NB4 (cell line): ENCODE measurements at places on chromosomes 13 and 19.
A peak's percentile ranks its signal among the peaks of the same experiment; 100 is the strongest.

DNA sequence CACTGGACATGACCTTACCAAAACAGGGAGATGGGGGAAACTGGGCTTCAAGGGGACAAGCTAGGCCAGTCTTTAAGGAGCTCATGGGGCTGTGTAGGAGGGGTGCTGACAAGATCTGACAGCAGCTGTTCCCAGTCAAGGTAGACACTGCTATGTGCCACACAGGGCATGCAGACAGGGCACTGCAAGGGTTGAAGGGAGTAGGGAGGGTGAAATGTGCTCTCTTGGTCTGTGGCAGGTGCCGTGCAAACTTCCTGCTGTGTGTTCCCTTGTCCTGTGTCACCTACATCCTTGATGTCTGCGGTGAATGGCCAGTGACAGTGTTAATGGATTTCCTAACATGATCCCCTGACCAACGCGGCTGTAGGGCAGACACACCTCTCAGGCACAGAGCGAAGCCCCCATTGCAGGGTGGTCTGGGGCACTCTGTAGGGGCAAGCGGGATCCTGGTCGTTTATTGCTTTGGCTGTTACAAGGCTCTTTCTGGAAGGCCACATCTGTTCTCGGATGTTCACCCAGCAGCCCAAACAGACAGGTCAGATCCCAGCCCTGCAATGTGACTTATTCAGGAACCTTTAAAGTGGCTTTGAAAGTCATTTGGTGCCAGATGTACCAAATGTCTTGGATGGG lies 199.5 kb upstream of the ZNF536 start:
- DNase-seq: no peak

GRCh38 chr13:72170571-72170970 lies 303.6 kb upstream of the DACH1 start:
- DNase-seq: no peak

GRCh38 chr19:11657307-11657706 lies 60.0 kb downstream of the ZNF627 start:
- no peak for DNase-seq

DNA sequence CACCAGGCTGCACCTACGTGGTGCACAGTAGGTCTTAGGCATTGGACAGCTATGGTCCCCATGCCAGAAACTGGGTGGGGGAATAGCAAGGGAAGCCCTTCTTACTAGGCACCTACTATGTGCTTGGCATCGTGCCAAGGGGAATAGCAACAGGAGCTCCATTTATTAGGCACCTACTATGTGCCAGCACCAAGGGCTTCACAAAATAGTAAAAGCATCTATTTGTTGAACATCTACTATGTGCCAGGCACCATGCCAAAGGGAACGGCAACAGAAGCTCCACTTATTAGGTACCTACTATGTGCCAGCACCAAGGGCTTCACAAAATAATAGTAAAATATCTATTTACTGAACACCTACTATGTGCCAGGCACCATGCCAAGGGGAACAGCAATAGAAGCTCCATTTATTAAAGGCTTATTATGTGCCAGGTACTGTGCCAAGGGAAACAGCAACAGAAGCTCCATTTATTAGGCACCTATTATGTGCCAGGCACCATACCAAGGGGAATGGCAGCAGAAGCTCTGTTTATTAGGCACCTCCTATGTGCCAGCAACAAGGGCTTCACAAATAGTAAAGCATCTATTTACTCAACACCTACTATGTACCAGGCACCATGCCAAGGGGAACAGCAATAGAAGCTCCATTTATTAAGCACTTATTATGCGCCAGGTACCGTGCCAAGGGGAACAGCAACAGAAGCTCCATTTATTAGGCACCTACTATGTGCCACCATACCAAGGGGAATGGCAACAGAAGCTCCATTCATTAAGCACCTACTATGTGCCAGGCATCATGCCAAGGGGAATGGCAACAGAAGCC lies 108.5 kb downstream of the PTPRS start:
- DNase-seq: no peak

GRCh38 chr13:59413126-59413525 lies 750.6 kb downstream of the DIAPH3 start:
- DNase-seq: peak; percentile 44

DNA sequence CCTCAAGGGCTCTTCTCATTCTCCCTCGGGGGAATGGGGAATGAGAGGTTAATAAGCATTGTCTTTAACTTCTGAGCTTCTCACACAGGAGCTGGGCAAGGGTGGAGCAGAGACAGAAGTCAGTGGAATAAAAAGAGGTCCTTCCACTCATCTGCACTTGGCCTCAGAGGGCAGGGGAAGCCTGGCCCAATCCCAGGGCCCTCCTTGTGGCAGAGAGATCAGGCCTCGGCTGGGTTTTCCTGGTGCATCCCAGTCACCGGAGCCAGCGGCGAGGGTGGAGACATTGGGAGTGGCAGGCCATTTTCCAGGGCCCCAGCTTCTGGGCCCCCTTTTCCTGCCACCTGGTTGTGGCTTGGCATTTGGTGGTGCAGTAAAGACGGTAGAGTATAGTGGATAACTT lies 10.6 kb downstream of the CALM3 start:
- DNase-seq: no peak

DNA sequence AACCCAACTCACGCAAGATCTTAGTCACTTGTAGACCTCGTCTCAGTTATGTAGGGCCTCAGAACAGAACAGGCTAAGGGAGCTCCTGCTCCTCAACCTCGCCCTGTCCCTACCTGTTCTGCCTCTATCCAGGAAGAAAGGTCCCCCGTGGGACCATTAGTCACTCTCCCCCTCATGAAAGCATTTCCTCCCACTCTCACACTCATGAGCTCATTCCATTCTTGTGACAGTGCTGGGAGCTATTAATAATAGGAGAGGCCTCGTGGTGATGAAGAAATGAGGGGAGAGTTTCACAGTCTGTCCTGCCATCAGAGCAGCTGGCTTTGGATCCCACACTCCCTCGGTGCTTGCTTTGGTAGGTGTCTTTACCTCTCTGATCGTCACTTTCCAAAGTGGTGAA lies 10.2 kb downstream of the PPP2R1A start:
- peak; percentile 17 for DNase-seq

DNA sequence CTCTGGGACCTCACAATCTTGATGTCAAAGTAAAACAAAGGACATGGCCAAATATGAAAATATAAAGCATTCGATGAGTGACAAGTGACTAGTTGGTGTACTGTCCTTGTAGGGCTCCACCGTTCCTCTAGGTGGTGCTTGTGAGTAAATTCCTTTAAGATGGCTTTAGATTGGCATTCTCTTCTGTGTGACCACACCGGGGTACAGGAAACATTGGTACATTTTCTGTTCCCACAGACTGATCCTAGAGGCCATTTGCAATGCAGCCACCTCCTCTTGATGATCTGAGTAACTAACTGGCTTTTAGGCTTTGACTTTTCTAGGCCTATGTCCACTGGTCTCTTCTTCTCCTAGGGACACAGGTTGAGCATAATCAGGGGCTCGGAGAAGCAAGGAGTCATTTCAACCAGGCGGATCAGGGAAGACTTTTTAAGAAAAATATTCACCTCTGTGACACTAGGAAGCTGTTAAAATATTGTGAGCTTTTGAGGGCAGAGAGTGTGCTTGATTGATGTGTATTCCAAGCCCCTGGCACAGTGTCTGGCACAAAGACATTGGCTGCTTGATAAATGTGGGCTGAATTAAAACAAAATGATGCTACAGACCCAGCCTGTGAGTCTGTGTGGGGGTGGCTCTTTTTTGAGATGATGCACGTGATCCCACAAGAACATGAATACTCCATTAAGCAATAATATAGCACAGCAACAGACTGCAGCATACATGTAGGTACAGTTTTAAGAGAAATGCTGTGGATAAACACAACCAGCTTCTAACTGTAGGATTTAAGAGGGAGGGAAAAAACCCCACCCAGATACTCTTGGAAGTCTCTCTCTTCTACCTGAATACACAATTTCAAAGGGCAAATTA lies 21.0 kb downstream of the EPSTI1 start:
- DNase-seq: peak; percentile 67

DNA sequence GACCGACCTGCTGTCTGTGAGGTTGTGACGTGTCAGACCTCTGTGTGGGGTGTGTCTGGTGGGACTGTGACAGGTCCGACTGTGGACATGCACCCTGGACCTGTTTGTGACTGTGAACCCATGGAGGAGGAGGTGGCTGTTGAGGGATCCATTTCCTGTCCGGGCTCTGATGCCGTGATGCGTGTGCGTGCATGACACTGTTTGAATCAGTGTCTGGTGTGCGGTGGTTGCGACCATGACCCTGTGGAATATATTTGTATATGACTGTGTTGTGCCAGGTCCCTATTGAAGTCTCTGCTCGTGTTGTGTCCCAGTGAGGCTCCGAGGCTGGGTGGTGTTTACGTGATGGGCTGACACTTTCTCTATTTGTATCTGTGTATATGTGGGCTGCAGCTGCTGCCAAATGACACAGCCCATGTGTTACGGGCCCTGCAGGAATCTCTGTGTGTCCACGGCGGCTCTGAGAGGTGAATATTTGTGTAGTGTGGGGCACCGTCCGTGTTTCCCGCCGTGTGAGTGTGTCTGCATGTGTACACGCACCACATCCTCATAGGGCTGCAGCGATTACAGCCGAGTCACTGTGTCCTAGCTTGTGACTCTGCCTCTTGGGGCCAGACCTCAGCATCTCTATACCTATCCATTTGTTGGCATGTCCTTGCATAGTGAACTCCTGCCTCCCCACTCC lies 18.3 kb downstream of the CCDC97 start:
- no peak for DNase-seq

GRCh38 chr13:41722684-41723535 lies 238.0 kb downstream of the VWA8 start:
- DNase-seq: no peak

- no peak for DNase-seq
Measured at GRCh38 chr13:94993616-94994015, 281.3 kb upstream of the SOX21 start.

GRCh38 chr13:95319551-95320274 lies 18.5 kb upstream of the ABCC4 start:
- no peak for DNase-seq

DNA sequence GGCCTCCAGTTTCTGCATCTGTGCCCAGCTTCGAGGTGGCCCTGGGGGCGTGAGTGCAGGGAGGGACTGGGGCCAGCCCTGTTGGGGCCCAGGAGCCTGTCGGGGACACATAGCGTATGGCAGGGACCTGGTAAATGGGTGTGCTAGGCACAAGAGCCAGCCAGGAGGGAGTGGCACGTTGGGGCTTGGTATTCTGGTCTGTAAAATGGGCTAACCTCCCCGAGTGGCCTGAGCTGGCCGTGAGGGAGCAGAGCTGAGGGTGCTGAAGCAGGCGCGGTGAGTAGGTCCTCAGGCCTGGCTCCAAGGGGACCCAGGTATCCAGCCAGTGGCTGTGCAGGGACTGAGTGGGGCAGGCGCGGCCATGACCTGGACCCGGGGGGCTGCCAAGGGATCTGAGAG lies 4.3 kb downstream of the PTOV1 start:
- no peak for DNase-seq

DNA sequence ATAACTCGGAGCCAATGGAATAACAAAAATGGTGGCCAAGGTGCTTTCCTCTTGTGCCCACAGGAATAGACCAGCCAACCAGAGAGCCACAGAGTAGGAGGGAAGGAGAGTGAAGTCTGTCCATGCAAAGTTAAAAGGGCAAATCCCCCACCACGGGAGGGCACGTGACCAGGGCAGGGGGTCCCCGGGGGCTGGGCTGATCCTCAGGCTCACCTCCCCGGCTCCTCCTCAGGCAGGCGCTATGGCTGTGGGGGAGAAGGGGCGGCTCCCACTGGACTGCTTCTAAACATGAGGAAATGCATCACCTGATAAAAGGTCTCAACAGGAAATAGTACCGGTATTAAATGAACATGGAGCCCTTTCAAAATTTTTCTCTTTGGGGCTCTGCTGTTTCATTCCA lies 73.2 kb upstream of the SLC15A1 start:
- no peak for DNase-seq

- DNase-seq: no peak
Measured at GRCh38 chr19:40709817-40710216, 6.9 kb downstream of the COQ8B start.

DNA sequence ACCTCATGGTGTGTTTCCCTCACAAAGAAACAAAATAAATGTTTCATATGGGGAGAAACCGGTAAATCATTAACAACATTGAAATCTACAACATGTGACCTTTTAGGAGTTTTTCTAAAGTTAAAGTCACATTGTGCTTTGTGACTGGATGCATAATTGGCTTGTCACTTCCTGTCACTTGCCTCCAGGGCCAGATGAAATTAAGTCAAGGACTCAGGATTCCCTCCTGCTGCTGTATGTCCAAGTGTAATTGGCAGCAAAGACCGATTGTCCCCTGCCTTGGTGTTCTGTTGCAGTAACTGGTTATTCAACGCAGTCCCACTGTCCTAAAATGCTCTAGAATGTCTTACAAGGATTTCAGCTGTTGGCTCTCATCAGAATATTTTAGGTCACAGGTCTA lies 448.2 kb downstream of the LIG4 start:
- DNase-seq: no peak

GRCh38 chr19:40143612-40144011 lies 47.6 kb upstream of the MAP3K10 start:
- peak; percentile 6 for DNase-seq

GRCh38 chr13:37175996-37176395 lies 70.5 kb upstream of the CSNK1A1L start:
- DNase-seq: no peak

DNA sequence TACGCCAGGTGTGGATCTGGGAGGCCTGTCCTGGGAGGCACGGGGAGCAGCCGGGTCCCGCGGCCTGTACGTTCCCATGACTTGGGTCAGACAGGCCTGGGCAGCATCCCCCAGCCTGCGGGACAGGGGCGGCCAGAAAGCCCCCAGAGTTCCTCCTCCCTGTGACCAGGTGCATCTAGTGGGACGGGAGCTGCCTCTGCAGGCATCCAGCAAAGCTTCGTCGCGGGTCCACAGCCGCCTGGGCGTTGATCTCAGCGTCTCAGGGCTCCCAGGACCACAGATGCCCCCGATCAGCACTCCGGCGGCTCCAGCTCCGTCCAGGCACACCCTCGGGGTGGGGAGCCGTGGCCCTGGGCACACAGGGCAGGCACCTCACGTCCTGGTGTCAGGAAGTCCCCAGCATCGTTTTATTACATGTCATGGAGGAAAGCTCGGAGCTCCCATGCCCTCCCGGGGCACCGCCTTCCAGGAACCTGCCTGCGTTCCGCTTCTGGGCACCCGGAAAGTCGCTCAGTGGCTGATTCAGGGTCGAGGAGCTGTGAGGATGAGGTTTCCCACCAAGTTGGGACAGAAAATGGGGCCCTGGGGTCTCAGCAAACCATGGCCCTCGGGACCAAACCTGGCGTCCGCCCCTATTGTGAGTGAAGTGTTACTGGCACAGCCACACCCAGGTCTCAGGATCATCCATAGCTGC lies 1.5 kb upstream of the GZMM start:
- DNase-seq: no peak

GRCh38 chr13:42101821-42102585 lies 53.6 kb downstream of the DGKH start:
- DNase-seq: no peak

- no peak for DNase-seq
Measured at GRCh38 chr13:97371486-97372109, 62.4 kb upstream of the RAP2A start.

- DNase-seq: no peak
Measured at GRCh38 chr19:31530781-31531180, 181.5 kb upstream of the TSHZ3 start.

GRCh38 chr19:3565139-3565538 lies 7.6 kb upstream of the HMG20B start:
- no peak for DNase-seq

GRCh38 chr13:40189898-40190630 lies 476.4 kb downstream of the FOXO1 start:
- DNase-seq: no peak
